Suprapubic skin (tissue), 4 donors: ENCODE measurements at places on chromosomes 7 and 10.
A peak's percentile ranks its signal among the peaks of the same experiment; 100 is the strongest.

GRCh38 chr7:141534757-141535737, 16.2 kb upstream of the AGK start:
- no peaks in the 10 kb centered on the region for H3K27me3 ChIP-seq
- no peak overlapping the region for H3K27ac ChIP-seq
- no peak overlapping the region for H3K4me3 ChIP-seq

GRCh38 chr10:49161411-49161997, 26.7 kb downstream of the TMEM273 start:
- H3K4me3 ChIP-seq, result no peak overlapping the region
- DNase-seq, result no peak
- H3K27ac ChIP-seq, result no peak overlapping the region
- H3K36me3 ChIP-seq, result no peaks in the 10 kb centered on the region

DNA sequence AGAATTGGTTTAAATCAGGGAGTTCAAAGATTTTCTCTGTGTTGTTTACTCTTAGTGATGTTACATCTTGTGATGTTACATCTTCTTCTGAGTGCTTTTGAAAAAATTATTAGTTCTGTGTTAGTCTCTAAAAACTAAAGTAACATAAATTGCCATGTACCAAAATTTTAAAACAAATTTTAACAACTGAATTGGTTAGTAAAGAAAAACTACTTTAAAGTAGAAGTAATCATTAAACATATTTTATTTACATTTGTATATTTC, 5.2 kb upstream of the IGF2BP3 start:
- no peak overlapping the region for H3K27ac ChIP-seq
- no peak for DNase-seq
- H3K27me3 ChIP-seq, result peaks cover 100% of the 10 kb centered on the region
- H3K4me1 ChIP-seq, result peaks cover 21% of the 10 kb centered on the region
- H3K4me3 ChIP-seq, result no peak overlapping the region

DNA sequence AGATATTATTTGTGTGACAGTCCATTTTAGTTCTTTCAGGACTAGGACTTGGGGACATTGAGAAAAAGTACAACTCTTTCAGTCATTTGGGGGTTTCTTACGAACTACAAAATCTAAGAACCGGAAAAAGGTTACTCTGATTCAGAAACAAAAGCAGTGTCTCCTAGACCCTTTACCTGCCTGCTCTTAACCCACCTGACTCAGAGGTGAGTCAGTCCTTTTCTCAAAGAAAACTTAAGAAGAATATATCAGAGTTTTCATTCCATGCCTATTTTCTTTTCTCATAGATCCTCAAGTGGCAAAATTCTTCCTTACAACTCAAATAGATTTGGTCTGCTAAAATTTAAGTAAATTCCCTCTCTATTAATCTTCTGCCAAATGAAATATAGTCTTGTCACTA, 114.9 kb upstream of the PTN start:
- peaks cover 14% of the 10 kb centered on the region for H3K4me1 ChIP-seq
- no peak overlapping the region for H3K27ac ChIP-seq
- no peak overlapping the region for H3K4me3 ChIP-seq
- no peaks in the 10 kb centered on the region for H3K36me3 ChIP-seq
- DNase-seq, result no peak

DNA sequence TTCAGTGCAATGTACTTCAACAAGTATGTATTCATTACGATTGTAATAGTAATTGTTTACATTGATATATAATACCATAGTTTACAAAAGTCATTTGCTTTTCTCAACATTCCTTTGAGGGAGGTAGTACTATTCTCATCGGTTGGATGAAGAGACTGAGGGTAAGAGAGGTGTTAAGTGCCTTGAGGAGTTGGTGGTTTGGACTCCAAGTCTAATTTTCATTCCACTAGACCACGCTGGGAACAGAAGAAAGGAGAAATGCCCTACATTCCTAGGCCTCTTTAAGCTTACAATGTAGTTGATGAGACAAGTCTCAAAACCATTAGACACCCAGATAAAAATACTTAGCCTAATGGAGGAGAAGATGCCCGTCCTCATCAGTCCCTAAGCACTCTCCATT, 28.6 kb downstream of the CDK1 start:
- no peak for DNase-seq
- no peak overlapping the region for H3K27ac ChIP-seq
- no peaks in the 10 kb centered on the region for H3K27me3 ChIP-seq
- no peak overlapping the region for H3K4me3 ChIP-seq
- peaks cover 25% of the 10 kb centered on the region for H3K4me1 ChIP-seq
- H3K36me3 ChIP-seq, result no peaks in the 10 kb centered on the region

DNA sequence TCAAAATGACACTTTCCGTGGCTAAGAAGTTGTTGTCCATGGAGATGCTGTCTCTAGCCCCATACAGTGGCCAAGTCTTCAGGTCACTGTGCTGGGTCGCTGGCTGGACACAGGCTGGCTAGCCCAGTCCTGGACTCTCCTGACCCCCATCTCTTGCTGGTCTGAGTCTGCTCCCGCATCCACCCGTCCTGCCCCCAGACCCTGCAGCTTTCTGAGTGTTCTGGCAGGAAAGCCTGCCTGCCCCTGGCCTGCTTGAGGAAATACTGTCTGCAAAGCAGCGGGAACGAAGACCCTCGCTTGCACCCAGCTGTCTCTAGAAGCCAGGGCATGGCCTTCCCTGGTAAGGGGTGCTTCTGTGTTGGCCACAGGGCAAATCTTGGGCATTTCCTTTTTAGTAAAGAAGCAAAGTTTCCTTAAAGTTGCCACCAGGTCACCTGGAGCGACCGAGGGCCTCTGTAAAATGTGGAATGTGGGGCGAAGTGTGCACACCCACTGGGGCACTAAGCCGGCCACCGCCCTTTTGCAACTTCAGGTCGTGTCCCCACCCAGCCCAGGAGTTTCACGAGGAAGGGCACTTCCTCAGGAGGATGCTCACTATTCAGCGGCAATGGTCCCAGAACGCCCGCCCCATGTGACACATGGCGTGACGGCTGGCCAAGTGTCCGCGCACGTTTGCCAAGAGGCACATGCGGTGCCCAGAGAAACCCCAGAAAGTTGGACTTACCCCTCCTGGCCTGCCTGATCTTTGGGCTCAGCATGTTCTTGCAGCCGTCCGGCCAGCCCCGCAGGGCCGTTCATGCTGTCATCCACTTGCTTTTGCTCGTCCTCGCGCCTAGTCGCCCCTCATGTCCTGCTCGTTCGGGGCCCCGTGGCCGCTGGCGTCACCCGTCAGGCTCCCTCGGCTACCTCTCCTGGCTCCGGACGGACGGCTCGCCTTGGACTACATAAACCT, 558 bp downstream of the ARHGAP22 start:
- peaks cover 25% of the 10 kb centered on the region for H3K27me3 ChIP-seq
- H3K36me3 ChIP-seq, result no peaks in the 10 kb centered on the region
- H3K4me1 ChIP-seq, result peaks cover 16% of the 10 kb centered on the region
- DNase-seq, result peak; percentile 35

GRCh38 chr7:80722616-80723195, 84.3 kb downstream of the CD36 start:
- H3K4me1 ChIP-seq, result peaks cover 7% of the 10 kb centered on the region
- no peak overlapping the region for H3K4me3 ChIP-seq
- H3K27ac ChIP-seq, result peak overlapping the region; percentile 83
- no peaks in the 10 kb centered on the region for H3K36me3 ChIP-seq

GRCh38 chr10:108244443-108245228, 1080.1 kb upstream of the SORCS1 start:
- H3K4me1 ChIP-seq, result no peaks in the 10 kb centered on the region
- no peak for DNase-seq
- H3K36me3 ChIP-seq, result no peaks in the 10 kb centered on the region
- no peak overlapping the region for H3K4me3 ChIP-seq
- H3K27ac ChIP-seq, result no peak overlapping the region
- no peaks in the 10 kb centered on the region for H3K27me3 ChIP-seq

- no peak for DNase-seq
- H3K27me3 ChIP-seq, result no peaks in the 10 kb centered on the region
- no peak overlapping the region for H3K4me3 ChIP-seq
- H3K36me3 ChIP-seq, result no peaks in the 10 kb centered on the region
These were observed 106.0 kb downstream of the ZNF365 start for GRCh38 chr10:62480196-62480595.

- peaks cover 39% of the 10 kb centered on the region for H3K4me1 ChIP-seq
- DNase-seq, result no peak
- H3K27me3 ChIP-seq, result no peaks in the 10 kb centered on the region
- no peaks in the 10 kb centered on the region for H3K36me3 ChIP-seq
These were observed 218.0 kb upstream of the ZNF32 start for GRCh38 chr10:43866712-43867111.

- no peak overlapping the region for H3K4me3 ChIP-seq
- no peaks in the 10 kb centered on the region for H3K4me1 ChIP-seq
- H3K27me3 ChIP-seq, result no peaks in the 10 kb centered on the region
- H3K27ac ChIP-seq, result no peak overlapping the region
These were observed 571.8 kb downstream of the CCSER2 start for GRCh38 chr10:84900141-84900540.

DNA sequence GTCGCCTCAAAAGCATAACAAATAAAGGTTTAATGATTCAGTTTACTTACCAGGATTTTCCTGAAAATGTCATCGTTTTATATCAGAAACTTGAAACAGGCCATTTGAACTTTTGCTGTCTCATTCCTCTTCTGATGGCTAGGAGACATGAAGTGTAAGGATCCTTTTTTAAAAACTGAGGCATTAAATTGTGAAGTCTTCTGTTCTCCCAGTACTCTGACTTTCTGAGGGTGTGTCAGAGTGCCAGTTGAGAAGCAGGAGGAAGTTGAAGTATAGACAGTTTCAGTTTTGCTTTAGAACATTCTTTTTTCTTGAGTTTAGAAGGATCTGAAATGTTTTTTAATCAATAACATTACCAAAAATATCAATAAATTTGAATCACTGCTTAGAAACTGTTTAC, at the start of gene SAMD9L:
SAMD9L (minus strand) TSS at position 242 of the 400 bp plus-strand sequence. CDS start 12,414 bp downstream, outside the sequence.
- peaks cover 22% of the 10 kb centered on the region for H3K4me1 ChIP-seq
- no peaks in the 10 kb centered on the region for H3K27me3 ChIP-seq
- H3K27ac ChIP-seq, result peak within 1 kb of the TSS; percentile 14
- H3K36me3 ChIP-seq, result peaks cover 11% of the 10 kb centered on the region
- H3K4me3 ChIP-seq, result peak within 1 kb of the TSS; percentile 49

DNA sequence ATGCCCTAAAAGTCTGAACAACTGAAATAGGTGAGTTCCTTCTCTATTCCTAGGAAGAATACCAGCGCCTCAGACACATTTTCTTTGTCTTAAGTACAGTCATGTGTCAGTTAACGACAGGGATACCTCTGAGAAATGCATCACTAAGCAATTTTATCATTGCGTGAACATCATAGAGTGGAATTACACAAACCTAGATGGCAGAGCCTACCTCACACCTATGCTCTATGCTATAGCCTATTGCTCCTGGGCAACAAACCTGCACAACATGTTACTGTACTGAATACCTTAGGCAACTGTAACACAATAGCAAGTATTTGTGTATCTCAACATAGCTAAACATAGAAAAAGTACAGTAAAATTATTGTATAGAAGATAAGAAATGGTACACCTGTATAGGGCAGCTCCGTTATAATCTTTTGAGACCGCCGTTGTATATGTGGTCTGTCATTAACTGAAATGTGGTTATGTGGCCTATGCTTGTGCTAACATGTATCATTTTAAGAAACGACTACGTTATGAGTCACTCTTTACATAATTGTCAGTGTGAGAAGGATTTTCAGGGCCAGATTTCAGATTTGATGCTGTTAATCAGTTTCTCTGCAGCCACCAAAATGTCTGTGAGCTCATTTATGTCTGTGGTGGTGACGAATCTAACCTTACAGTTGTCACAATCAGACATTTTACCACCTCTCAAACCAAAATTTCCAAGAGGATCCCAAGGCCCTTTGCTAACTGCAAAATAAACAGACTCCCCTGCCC, 66.1 kb upstream of the STK17A start:
- H3K4me1 ChIP-seq, result peaks cover 4% of the 10 kb centered on the region
- H3K36me3 ChIP-seq, result no peaks in the 10 kb centered on the region
- no peak overlapping the region for H3K4me3 ChIP-seq
- DNase-seq, result no peak
- H3K27me3 ChIP-seq, result no peaks in the 10 kb centered on the region

- no peak for DNase-seq
- H3K4me1 ChIP-seq, result peaks cover 10% of the 10 kb centered on the region
- H3K36me3 ChIP-seq, result no peaks in the 10 kb centered on the region
These were observed 1.0 kb upstream of the PILRA start for GRCh38 chr7:100372256-100372655.

- H3K36me3 ChIP-seq, result no peaks in the 10 kb centered on the region
- no peaks in the 10 kb centered on the region for H3K27me3 ChIP-seq
- DNase-seq, result no peak
- H3K4me1 ChIP-seq, result peaks cover 26% of the 10 kb centered on the region
These were observed 2.0 kb upstream of the KIF11 start for GRCh38 chr10:92590623-92591549.

DNA sequence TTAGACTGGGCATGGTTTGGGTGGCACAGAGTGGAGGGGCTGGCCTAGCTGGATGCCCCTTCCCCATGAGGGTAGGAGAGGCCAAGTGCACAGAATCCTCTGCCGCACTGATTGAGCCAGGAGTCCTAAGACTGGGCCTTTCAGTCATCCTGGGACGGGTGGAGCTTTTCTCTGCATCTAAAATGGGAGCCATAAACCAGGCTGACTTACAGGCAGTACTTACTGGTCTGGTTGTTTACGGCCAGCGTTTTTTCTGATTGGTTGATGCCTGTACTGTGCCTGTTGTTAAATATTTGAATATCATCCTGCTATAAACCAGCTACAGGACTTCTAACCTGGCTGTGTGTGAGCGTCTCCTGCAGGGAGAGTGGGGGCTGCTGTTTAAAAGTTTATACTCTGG, 107.8 kb downstream of the CDH23 start:
- no peaks in the 10 kb centered on the region for H3K27me3 ChIP-seq
- no peak overlapping the region for H3K4me3 ChIP-seq
- no peak overlapping the region for H3K27ac ChIP-seq
- no peaks in the 10 kb centered on the region for H3K4me1 ChIP-seq

GRCh38 chr10:76675951-76676587, 961.5 kb downstream of the KCNMA1 start:
- H3K27ac ChIP-seq, result peak overlapping the region; percentile 57
- peaks cover 9% of the 10 kb centered on the region for H3K4me1 ChIP-seq
- no peaks in the 10 kb centered on the region for H3K36me3 ChIP-seq
- H3K27me3 ChIP-seq, result no peaks in the 10 kb centered on the region

DNA sequence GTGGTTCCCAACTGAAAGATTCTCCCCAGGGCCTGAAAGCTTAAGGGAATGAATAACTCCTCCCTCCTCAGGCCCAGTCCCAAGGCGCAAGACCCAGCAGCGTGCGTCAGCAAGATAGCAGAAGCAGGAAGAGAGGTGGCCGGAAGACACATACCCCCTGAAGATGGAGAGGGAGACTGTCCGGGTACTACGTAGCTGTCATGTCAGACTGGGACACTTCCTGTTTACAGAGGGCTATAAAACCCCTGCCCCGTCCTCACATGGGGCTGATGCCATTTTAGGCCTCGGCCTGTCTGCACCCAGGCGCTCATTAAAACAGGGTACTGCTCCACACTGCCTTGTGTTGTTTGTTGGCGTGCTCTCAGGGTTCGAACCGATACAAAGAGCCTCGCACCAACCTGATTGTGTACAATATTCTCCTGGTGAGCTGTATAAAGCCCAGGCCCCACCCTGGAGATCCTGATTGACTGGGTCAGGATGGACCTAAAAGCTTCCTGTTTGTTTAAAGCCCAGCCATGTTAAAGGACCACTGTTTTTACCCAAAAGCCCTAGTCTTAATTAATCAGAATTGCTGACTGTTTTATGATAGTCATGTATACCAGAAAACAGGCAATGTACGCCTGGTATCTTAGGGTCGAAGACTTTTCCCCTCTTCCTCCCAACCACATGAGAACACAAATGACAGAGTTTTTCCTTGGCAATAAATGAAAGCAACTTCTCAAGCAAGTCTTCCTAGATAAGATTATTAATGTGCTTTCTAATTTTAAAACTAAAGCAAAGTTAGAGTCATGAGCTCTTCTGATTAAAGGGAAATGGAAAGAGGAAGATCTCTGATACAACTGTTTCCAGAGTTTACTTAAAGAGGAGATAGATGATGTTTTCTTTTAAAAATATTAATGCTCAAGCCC, 251.5 kb downstream of the DOCK4 start:
- H3K4me3 ChIP-seq, result no peak overlapping the region
- no peak for DNase-seq
- H3K27ac ChIP-seq, result no peak overlapping the region
- H3K27me3 ChIP-seq, result no peaks in the 10 kb centered on the region
- H3K4me1 ChIP-seq, result peaks cover 19% of the 10 kb centered on the region
